Ammon's horn (tissue), 1 donor: ENCODE measurements at places on chromosomes 16 and 17.
A peak's percentile ranks its signal among the peaks of the same experiment; 100 is the strongest.

GRCh38 chr17:55037828-55038227 is 69.3 kb downstream of the STXBP4 start:
- no peak for DNase-seq

GRCh38 chr17:354651-355556 is 2.3 kb upstream of the RPH3AL start:
- DNase-seq = no peak

GRCh38 chr17:58120195-58120822 is 27.9 kb upstream of the OR4D1 start:
- DNase-seq = peak; percentile 13

GRCh38 chr16:893360-893759 is 77.4 kb downstream of the LMF1 start:
- DNase-seq = no peak

DNA sequence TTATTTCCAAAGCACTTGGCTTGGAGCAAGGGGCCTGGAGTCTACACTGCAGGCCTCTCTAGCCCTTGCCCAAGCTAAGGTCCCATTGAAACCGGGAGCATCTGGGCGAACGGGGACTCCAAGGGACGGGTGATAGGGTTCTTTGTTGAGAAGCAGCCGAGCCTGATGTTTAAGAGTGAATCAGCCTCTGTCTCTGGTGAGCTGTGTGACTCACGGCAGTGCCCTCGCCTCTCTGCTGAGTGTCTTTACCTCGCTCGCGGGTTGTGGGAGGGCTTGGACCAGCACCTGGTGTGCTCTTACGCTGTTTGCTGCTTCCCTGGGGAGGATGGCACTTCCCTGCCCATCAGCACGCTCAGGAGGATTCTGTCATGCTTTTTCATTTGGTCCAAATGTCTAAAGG is 1.3 kb downstream of the HGS start:
- DNase-seq = no peak

GRCh38 chr16:27932542-27933135 is 130.9 kb downstream of the GSG1L start:
- no peak for DNase-seq

GRCh38 chr16:68768175-68768574 is 31.1 kb downstream of the CDH1 start:
- no peak for DNase-seq

DNA sequence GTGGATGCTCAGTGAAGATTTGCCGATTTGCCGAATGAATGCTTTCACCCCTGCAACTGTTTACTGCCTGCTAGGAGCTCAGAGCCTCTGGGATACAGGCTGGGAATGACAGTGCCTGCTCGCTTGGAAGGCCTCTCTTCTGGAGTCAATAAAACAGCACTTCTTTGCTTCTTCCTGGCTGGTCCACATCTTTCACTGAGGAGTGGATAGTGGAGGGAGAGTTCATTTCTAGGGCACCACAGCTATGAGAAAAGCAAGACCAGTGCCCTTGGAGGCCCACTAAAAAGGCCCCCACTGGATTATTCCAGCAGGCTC is 3.1 kb upstream of the USP7 start:
- no peak for DNase-seq

- no peak for DNase-seq
These were observed 20.1 kb downstream of the RAB11FIP3 start for GRCh38 chr16:445566-445965.

DNA sequence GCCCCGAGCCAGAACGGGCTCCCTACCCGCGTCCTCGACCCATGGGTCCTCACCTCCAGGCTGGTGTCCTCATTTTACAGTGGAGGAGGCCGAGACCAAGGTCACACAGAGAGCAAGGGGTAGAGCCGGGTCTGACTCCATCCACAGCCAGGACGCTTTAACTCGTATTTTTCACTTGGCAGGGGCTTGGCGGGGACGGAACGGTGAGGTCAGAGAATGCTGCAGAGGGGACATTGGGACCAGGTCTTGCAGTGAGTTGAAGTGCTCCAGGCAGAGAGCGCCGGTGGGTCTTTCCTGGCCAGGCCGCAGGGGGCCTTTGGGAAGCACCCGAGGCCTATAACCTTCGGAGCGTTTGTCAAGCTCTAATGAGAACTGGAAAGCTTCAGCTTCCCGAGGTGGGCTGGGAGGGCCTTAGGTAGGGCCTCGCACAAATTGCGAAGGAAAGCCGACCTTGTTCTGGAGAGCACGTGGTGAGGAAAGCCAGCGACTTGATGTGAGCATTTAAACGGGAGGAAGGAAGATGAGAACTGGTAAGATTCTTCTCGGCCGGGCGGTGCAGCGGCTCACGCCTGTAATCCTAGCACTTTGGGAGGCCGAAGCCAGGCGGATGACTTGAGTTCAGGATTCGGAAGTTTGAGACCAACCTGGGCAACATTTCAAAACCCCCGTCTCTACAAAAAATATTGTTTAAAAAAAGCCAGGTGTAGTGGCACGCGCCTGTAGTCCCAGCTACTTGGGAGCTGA is 908 bp upstream of the CLUH start:
- DNase-seq = no peak

GRCh38 chr16:11801481-11802021 is 4.5 kb upstream of the ZC3H7A start:
- DNase-seq = no peak

DNA sequence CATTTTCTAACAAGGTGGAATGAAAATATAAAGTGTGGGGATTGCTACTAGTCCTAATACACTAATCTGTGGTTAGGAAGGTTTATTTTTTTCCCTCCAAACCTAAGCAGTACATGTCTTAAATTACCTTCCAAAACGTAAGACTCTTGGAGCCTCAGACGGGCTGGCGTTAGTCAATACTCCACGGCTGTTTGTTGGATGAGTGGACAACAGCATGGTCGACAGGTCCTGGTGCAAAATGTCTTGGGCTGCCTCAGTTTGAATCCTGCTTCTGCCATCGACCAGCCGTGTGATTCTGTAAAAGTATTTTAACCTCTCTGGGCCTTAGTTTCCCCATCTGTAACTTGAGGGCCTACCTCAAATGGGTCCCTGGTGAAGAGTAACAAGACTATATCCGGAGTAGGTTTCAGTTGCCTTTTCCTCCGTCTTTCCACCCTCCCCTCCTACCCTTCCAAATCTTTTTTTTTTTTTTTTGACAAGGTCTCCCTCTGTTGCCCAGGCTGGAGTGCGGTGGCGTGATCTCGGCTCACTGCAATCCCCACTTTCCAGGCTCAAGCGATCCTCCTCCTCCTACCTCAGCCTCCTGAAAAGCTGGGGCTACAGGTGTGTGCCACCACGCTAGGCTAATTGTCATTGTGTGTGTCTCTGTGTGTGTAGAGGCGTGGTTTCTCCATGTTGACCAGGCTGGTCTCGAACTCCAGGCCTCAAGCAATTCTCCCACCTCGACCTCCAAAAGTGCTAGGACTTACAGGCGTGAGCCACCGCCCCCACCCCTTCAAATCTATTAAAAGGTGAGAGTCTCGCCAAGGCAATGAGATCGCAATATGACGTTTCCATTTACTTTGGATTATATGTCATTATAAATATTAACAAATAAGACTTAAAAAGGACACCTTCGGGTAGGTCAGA is 5.8 kb downstream of the SCGB1C2 start:
- DNase-seq = no peak

DNA sequence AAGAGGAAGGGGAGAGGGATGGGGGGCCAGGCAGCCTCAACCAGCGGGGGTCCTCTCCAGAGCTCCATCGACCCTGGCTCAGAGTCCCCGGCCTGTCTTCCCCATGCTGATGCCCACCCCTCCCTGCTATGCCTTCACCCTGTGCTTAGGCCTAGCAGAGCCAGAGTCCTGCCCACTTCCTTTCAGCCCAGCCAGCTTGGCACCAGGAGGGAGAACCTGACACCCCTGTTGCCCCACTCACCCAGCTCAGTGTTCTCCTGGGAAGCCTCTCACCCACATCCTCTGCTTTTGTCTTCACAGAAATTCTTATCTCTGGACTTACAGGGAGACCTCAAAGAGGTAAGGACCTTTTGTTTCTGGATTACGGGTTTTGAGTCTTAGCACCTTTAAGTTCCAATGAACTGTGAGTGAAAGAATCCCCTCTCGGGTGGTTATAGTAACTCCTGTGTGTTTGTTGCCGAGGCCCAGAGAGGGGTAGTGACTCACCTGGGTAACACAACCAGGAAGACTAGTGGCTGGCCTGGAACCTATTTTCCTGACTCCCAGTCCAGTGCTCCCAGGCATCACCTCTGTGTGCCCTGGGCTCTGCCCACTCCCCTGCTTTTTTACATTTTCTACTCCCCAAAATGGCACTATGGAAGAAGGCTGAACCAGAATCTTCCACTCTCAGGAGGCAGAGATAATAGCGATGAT is 53.3 kb downstream of the CES1 start:
- no peak for DNase-seq

GRCh38 chr17:75367312-75367711 is 38.2 kb downstream of the GRB2 start:
- no peak for DNase-seq

DNA sequence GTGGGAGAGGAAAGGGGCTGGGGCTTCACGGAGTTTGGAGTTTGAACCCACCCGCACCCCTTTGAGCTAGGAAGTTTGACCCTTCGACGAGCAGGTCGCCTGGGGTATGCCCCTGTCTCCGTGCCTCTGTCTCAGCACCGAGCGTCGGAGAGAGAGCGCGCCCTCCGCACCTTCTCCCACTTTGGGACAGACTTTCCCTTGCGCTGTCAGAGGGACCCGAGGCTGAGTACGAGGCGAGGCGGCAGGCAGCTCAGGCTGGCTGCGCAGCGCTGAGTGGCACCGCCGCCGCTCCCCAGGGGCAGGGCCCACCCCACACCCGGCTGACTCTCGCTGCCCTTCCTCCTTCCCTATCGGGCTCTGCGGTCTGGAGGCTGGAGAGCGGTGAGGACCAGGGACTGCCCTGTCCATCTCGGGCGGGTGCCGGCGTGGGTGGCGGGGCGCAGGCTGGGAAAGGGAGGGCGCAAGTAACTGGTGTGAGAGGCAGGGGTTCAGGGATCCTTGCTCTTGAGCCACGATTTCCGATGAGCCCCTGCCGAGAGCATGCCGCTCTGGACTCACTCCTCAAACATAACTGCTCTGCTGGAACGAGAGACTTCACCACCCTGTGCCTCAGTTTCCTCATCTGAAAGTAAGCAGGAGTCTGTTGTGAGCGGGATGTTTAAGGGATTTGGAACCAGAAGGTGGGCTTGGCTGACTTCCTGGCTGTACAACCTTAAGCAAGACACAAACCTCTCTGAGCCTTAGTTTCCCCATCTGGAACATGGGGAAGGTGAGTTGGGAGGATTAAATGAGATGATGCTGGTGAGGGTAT is 981 bp downstream of the BEAN1 start:
- DNase-seq = peak; percentile 10
